ENCODE measurements at places on chromosomes 2 and 18.

DNA sequence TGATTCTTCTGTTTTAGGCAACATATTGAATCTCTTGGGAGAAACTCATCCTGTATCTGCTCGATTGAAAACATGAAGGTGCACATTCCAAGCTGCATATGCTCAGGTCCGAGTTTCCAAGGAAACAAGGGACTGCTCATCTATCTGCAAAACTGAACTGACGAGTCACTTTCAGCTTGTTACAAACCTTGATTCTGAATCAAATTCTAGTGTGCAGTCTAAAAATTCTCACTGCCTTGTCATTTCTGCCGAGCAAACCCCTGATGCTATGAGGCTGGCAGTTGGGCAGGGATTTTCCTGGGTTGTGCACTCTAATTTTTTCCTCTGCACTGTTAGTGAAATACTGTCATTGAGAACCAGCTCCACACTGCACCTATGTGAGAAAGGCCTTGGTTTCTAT, 101.3 kb upstream of the ETAA1 start:
- no peak for DNase-seq

GRCh38 chr2:188024811-188025210, 266.9 kb upstream of the GULP1 start:
- DNase-seq: no peak

DNA sequence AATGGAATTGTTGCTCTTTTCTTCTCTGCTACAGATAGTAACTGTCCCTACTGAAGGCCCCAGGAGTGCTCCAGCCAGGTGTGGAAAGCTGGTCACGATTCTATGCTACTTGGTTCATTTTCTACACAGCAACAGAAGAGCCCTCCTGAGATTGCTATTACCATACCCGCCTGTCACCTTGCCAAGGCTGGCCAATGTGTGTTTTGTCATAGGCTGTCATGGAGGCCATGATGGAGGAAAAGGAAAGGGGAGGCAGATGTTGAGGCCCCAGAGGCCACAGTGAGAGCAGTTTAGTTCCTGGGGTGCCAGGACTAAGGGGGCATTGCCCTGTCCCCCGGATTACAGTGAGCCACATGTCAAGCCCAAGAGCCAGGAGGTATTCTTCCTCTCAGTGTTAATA, 952 bp downstream of the ELMOD3 start:
- DNase-seq: no peak

DNA sequence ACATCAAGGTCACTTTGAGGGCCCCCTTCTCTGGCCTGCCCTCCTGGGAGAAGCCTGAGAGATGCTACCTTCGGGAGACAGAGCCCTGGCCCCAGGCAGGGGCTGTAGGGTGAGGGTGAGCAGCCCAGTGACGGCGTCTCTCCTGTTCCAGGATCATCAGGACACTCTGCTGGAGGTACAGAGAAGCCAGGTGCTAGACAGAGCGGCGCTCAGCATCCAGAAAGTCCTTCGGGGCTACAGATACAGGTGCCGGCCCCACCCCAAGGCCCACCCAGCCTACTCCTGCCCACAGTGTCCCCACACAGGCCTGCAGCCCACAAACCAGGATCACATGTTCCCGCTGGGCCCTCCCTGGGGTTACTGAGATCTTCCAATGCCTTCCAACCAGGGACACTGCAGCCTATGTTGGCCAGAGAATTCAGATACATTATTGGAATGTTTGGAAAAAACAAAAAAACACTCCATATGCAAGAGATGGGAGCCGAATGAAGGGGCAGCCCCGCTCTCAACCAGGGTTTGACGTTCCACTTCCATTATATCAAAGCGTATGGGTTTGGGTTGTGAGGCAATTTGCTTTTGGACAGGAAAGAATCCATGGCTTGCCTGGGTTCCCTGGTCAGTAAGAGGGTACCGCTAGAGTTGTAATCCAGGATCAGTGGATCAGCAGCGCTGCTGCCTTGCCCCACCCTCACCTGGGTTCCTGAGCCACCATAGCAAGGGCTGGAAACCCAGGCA, 49.5 kb upstream of the GPR17 start:
- DNase-seq: no peak

DNA sequence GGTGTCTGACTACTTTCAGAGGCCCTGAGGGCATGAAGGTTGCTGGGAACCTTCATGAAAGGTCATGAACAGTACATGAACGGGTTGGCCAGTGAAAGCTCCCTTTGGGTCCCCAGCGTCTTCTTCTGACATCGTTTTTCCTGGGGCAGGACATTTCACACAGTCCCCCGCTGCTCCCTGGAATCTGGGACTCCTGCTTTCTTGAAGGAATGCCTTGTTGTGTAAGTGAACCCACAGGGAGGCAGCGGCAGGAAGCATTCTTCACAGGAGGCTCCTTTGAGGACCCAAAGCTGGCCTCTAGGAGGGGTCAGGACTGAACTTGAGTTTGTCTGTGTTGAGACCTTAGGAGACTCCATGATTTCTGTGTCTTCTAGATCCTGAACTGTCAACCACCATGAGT, 144.3 kb downstream of the KCNE4 start:
- DNase-seq: no peak

DNA sequence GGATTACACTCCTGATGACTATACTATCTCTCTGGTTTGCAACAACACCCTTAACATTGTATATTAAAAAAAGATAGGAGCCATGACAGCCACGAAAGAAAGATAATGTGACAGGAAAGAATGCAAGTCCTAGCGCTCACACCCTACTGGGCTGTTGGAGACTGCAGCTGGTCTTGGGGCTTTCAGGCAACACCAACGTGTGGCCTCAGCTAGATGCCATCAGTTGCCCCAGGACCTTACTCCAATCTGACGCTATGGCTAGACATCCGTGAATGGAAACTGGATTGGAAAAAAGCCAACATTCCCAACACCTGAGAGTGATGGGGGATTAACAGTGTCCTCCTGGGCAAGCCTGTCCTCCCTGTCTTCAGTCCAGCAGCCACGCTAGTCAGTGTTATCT, 357.4 kb upstream of the GULP1 start:
- DNase-seq: no peak

DNA sequence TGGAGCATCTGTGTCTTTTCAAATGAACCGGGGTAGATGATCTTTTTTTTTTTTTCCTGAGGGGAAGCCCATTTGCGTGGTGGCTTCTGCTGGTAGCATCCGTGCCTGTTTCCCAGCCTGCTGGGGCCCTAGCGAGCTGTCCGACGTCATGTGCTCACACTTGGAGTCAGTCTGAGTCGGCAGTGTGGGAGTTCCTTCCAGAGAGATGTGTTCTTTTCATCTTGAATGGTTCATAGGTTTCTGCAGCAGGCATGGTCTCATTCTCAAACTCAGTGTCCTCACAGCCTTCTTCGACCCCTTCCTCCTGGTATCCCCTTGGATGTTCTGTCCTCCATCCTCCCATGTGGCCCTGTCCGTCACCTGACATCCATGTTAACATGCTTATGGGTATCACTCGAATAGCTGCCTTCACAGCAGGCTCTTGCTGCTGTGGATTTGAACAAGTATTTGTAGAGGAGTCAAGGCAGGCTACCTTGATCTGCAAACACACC, 51.0 kb downstream of the LDLRAD4 start:
- DNase-seq: peak; percentile 9

GRCh38 chr18:62660691-62661090, 54.6 kb upstream of the PHLPP1 start:
- no peak for DNase-seq

GRCh38 chr2:178106053-178106452, 6.2 kb upstream of the RBM45 start:
- no peak for DNase-seq

- DNase-seq: no peak
Measured at GRCh38 chr2:58035352-58035751, 11.3 kb upstream of the VRK2 start.

DNA sequence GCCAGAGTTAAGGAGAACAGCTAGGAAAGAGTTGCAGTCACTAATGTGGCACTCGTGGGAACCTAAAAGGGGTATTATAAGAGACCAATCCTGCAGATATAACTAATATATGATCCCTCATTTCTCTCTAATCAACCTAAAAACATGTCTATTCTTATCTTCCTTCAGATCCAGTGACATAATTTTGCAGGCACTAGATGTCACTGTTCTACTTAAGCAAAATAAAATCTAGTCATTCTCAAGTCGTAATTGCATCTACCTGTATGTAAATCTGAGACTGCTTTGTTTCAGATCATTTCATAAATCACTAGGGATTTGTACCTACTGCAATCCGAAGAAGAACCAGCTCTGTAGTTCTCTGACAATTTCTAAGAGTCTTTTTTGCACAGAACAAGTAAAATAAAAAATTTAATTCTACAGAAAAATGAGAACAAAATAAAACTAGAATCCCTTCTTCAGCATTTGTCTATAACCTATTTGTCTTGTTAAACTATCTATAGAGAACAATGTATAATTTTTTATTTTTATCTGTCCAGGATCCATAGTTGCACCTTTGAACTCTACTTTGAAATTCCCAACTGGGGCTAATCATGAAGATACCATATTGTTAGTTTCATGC, 56.5 kb upstream of the ERBB4 start:
- no peak for DNase-seq

GRCh38 chr2:227877421-227878310, 6.2 kb downstream of the DAW1 start:
- DNase-seq: no peak

DNA sequence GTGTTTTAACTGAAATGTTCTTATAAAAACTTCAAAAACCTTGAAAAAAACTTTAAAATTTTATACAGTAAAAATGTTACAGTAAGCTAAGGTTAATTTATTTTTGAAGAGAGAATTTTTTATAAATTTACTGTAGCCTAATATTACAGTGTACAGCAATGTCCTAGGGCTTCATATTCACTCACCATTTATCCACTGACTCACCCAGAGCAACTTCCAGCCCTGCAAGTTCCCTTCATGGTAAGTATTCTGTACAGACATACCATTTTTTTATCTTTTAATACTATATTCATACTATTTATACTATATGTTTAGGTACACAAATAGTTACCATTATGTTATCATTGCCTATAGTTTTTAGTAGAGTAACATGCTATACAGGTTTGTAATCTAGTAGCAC, 396.7 kb upstream of the MMADHC start:
- DNase-seq: no peak

DNA sequence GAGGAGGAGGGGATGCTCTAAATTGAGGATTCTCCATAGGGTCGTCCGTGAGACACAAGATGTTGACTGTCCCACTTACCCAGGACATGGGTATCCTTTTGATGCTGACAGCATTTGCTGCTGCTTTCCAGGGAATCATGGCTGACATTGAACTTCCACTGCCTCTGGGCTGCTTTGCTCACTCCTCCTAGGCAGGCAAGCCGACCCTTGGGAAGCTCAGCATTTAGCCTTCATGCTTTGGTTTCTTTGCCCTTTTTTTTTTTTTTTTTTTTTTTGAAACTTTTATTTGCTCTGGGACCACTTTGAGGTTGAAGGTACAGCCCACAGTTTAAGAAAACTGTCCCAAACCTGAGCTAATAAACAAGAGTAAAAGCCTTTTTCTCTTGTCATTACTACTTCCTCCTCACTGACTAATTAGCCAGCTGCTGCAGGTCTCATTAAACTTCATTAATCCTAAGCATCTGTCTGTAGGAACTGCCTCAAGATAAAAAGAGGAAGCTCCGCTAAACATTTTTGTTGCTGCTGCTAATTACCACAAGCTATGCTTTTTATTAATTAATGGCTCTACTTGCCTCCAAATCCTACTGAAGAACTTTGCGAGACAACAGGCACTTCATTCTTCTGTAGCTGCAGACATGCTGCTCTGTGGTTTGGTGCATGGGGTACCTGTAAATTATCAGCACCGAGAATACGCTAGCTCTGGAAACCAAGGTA, 125.4 kb downstream of the SPTBN1 start:
- DNase-seq: no peak

- DNase-seq: no peak
Measured at GRCh38 chr2:34831096-34831495, 1232.0 kb upstream of the FAM98A start.

GRCh38 chr18:55501579-55501978, 86.4 kb downstream of the TCF4 start:
- DNase-seq: no peak

DNA sequence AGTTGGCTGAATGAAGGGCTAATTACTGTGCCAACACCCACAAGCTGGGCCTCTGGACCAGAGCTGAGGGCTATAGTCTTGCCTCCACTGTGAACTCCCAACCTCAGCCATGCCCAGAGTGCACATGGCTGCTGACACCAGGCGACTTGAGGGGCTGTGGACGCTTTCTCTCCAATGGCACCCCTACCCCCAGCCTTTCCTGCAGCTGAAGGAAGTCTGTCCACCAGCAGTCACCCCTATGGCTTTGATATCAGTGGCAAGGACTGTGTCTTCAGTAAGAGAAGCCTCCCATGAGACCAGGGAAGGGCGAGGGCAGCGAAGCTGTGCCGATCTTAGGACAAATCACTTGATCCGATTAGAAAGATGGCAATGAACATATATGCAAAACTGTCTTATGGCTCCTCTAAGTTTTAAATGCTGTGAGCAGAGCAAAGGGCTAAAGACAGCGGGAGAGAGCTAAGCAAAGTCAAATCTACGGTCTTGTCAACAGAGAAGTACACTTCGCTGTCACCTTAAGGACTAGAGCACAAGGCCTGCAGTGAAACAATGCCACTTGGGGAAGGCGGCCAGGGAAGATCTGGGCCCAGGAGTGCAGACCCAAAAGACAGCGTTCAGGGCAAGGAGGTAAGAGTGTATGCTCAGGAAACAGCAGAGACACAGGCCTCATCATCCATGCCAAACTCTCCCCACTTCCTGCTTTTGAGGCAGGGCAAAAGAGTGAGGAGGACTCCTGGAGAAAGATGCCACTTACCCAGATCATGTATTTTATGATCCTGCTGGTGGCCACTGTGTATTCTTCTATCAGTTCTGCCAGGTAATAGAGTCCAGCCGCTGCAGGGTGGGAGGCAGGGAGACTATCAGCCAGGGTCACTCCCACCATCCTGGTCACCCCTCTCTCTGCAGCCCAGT, 1.5 kb downstream of the TEX261 start:
- DNase-seq: peak; percentile 25

- no peak for DNase-seq
Measured at GRCh38 chr18:61651145-61651879, 241.5 kb downstream of the RNF152 start.

GRCh38 chr18:595068-595467, 1.7 kb upstream of the CLUL1 start:
- no peak for DNase-seq

DNA sequence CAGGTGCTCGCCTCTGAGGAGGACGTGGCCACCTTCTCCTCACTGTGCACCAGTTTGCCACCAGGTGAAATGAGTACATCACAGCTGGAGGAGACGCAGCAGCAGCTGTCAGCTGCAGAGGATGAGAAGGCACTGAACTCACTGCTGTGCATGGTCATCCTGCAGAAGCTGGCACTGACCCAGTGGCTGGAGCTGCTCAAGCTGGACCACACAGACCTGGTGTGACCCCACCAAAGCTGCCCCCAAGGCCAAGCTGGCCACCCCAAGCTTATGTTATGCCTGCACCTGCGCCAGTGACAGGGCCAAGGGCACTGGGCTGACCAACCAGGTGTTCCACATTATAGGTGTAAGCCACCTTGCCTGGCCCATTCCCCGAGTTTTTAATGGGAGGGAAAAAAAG, 19.3 kb downstream of the CLK1 start:
- DNase-seq: no peak
